Endothelial cell (in vitro differentiated cells): ENCODE measurements at places on chromosomes 13 and 19. TPM values are rescaled to one million over a fixed set of nuclear protein-coding genes. Genes with fewer than 3 reads are reported as not detected.

Gene C19orf44
- 3.7 TPM for total RNA-seq

Gene NEK5
- 0.97 TPM for total RNA-seq

Gene RAB20
- 1.5 TPM for total RNA-seq

Gene FARP1
- total RNA-seq, result 167 TPM

Gene RHPN2
- 4.5 TPM for total RNA-seq

Gene C5AR1
- total RNA-seq, result 0.56 TPM

Gene CGB2
- total RNA-seq, result not detected

Gene IGFL4
- not detected for total RNA-seq

Gene EXOC3L2
- 5.5 TPM for total RNA-seq

Gene PSG7
- not detected for total RNA-seq

Gene TSHZ3
- total RNA-seq, result 12.3 TPM

Gene FREM2
- 4.6 TPM for total RNA-seq

Gene MYBPC2
- 0.46 TPM for total RNA-seq

Gene DPF1
- total RNA-seq, result 6.0 TPM

Gene RDH8
- not detected for total RNA-seq

Gene PTGER1
- total RNA-seq, result 0.31 TPM
